ENCODE measurements at places on chromosomes 2 and 18. TPM values are rescaled to one million over a fixed set of nuclear protein-coding genes. Genes with fewer than 3 reads are reported as not detected.

DNA sequence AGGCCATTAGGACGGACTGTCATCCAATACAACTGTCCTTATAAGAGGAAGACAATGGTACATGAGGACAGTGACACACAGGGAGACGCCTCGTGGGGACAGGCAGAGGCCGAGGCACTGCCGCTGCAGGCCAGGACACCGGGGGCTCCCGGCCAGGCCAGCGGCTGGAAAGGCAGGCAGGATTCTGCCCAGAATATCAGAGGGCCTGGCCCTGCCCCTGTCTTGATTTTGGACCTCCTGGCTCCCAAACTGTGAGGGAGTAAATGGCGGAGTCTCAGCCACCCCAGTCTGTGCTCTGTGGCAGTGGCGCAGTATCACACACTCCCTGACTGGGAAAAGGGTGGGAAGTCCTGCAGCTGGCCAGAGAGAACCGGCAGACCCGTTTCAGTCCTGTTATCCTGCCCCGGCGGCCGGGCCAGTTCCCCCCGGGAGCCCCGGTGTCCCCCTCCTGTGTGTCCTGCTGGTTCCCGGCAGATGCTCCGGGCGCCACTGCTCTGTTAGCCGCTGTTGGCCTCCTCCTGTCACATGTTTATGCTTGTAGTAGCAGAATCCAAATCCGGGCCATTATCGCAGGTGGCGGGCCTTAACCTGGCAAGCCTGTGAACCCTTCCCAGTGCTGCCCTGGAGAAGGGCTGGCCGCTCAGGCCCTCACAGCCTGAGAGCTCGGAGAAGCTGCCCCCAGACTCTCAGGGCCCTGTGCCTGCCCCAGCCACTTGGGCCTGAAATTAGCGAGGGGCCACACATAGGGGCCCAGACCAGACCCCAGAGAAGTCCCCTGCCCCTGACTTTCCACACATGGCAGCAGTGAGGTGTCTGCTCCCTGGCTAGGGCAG, 31.4 kb upstream of the TAF1B start:
- H3K27ac ChIP-seq, result no peak overlapping the region
- no peak for DNase-seq
- H3K36me3 ChIP-seq, result no peaks in the 10 kb centered on the region
- H3K27me3 ChIP-seq, result no peaks in the 10 kb centered on the region
- no peak overlapping the region for H3K4me3 ChIP-seq

Gene HTR2B
- not detected for total RNA-seq

Gene DLGAP1
- 6.0 TPM for total RNA-seq

GRCh38 chr2:85490861-85491755, 47.9 kb upstream of the MAT2A start:
- no peaks in the 10 kb centered on the region for H3K4me1 ChIP-seq
- no peaks in the 10 kb centered on the region for H3K36me3 ChIP-seq
- DNase-seq, result no peak

Gene SLC5A7
- not detected for total RNA-seq

DNA sequence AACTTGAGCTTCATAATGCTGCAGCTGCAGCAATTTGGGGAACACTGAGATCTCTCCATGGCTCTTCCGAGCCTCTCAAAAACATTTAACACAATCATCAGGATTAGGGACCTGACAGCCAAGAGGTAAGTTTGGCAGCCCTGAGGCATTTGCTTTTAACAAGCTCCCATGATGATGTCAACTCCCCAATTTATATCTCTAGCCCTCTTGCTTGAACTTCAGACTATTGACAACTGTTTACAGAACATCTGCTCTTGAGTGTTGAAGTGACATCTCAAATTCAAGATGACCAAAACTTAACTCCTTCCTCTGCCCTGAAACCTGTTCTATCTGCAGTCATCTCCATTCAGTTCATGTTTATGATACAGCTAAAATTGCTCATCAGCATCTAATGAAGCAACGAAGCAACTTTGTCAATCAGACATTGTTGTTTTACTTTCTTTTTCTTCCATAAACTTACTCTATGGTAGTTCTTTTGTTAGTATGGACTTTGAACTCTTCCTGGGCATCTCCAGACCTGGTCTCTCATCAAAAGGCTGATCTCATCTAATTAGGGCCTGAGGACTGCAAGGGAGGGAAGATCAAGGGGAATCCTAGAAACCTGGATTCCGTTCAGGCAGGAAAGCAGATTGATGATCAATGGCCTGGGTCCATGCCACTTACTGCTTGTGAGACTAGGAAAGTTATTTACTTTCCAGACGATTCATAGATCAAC, 48.1 kb downstream of the SEMA4F start:
- H3K4me1 ChIP-seq, result no peaks in the 10 kb centered on the region
- H3K4me3 ChIP-seq, result no peak overlapping the region
- H3K27me3 ChIP-seq, result peaks cover 16% of the 10 kb centered on the region
- no peaks in the 10 kb centered on the region for H3K36me3 ChIP-seq
- no peak overlapping the region for H3K27ac ChIP-seq

Gene CLIP4
- total RNA-seq, result 27.7 TPM

GRCh38 chr2:156177654-156178053, 154.9 kb downstream of the NR4A2 start:
- H3K27me3 ChIP-seq, result no peaks in the 10 kb centered on the region
- H3K4me1 ChIP-seq, result no peaks in the 10 kb centered on the region

Gene MDH1B
- total RNA-seq, result 1.5 TPM

Gene GPR17
- total RNA-seq, result not detected

DNA sequence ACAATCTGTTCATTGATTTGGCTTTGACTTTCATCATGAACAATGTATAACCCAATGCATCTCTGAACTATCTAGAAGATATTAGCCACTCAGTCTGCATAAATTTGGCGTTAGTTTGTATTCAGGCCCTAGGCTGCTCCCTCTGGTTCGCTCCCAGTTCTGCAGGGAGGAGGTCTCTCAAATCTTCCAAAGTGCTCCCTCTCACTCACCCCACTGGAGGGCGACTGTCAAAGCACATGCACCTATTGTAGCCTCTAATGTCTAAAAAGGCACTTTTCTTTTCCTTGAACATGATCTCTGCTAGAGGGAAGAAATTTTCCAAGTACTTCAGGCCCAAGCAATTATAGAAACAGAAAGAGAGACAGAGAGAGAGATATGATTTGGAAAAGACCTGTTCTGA, 291.5 kb downstream of the TDRD15 start:
- no peaks in the 10 kb centered on the region for H3K36me3 ChIP-seq
- H3K27ac ChIP-seq, result no peak overlapping the region
- H3K27me3 ChIP-seq, result no peaks in the 10 kb centered on the region
- no peak overlapping the region for H3K4me3 ChIP-seq
- DNase-seq, result no peak
- H3K4me1 ChIP-seq, result no peaks in the 10 kb centered on the region

DNA sequence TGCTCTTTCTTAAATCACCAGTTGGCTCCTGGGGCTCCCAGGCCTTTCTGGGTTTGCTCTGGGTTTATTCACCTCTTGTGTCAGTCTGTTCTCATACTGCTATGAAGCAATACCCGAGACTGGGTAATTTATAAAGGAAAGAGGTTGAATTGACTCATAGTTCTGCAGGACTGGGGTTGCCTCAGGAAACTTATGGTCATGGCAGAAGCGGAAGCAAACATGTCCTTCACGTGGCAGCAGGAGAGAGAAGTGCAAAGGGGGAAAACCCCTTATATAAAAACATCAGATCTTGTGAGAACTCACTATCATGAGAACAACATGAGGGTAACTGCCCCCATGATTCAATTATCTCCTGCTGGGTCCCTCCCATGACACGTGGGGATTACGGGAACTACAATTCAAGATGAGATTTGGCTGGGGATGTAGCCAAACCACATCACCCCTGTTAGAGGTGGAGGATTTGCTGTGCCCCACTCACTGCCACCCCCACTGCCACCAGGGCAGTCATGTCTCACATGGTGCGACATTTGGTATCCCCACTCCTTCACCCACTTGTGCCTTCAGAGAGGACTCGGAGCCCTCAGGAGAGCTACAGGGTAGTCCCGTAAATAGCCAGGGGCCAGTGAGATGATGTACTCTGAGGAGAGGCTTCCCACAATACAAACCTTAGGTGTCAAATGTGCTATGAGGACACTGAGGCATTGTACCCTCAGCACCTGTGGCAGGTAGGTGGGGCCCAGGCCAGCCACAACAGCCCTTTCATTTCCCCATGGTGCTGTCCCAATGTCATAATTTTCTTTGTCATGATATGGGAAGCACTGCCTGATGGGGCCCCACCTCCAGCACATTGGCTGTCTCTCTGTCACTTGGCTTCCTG, 35.7 kb downstream of the CDC42EP3 start:
- DNase-seq, result no peak
- H3K36me3 ChIP-seq, result no peaks in the 10 kb centered on the region
- H3K4me3 ChIP-seq, result no peak overlapping the region
- no peaks in the 10 kb centered on the region for H3K27me3 ChIP-seq
- peaks cover 17% of the 10 kb centered on the region for H3K4me1 ChIP-seq

DNA sequence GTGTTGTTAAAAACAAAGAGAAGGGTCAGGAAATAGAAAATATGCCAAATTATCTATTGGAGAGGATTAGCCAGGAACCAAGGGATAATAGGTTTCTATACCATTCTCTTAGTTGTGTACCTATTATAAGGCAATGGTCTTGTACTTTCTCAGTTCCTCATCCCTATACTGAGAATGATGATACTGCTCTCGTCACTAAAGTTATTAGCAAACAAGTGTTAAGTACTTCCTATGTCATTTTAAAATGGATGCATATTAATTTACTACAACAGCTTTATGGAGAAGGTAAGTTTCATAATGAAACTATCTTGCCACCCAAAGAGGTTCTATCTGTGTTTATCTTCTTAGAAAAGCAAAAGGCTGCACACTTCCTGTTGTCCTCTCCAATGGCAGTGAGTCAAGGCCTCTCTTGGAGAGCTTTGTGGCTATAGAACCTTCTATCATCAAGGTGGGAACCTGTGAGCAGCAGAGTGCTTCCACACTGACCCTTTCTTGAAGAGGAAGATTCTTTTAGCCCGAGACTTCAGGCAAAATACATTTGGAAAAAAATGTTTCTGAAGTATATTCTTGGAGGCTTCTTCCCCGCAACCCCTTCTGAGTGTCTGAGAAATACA, 460.7 kb upstream of the FANCL start:
- H3K4me3 ChIP-seq, result no peak overlapping the region
- no peaks in the 10 kb centered on the region for H3K4me1 ChIP-seq
- H3K27me3 ChIP-seq, result peaks cover 8% of the 10 kb centered on the region
- H3K36me3 ChIP-seq, result no peaks in the 10 kb centered on the region

- DNase-seq, result no peak
- H3K4me1 ChIP-seq, result peaks cover 12% of the 10 kb centered on the region
- no peak overlapping the region for H3K4me3 ChIP-seq
- no peaks in the 10 kb centered on the region for H3K27me3 ChIP-seq
Measured at GRCh38 chr2:214104219-214104618, 306.6 kb upstream of the VWC2L start.

- peaks cover 37% of the 10 kb centered on the region for H3K4me1 ChIP-seq
- peaks cover 17% of the 10 kb centered on the region for H3K36me3 ChIP-seq
- no peaks in the 10 kb centered on the region for H3K27me3 ChIP-seq
Measured at GRCh38 chr18:13302457-13303225, 84.1 kb downstream of the LDLRAD4 start.

DNA sequence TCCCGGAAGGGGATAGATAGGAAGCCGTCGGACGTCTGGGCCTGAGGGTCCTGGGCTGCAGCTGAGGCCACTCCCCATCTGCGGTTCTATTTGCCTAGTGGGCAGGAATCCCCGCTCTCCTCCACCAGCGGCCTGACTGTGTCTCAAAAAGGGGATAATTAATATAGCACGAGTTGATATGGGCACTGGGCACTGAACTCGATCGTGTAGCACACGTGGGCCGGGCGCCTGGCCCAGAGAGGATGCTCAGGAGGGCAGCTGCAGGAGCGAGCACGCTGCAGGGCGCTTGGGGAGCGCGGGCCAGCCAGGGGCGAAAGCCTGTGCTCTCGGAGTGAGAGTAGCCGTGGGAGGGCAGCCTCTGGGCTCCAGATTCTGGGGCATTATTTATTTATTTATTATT, 8.8 kb upstream of the GBX2 start:
- no peaks in the 10 kb centered on the region for H3K27me3 ChIP-seq
- H3K36me3 ChIP-seq, result no peaks in the 10 kb centered on the region
- peaks cover 68% of the 10 kb centered on the region for H3K4me1 ChIP-seq
- DNase-seq, result no peak
- no peak overlapping the region for H3K27ac ChIP-seq

DNA sequence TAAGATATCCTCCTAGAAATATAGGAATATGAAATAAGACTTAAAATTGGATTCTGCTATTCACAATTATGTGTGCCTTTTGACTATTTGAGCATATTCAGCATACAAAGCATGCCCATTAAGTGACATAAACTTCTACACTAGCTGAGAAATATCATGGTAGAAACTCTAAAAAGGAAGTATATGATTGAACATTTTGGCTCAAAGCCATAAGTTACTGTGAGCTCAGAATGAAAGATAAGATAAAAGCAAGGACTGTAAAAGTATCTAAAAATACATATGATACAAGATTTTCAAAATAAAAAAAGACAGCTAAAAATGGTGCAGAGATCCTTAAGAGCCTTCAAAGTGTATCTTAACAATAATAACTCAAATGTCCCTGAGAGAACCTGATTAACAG, 340.5 kb upstream of the SLC39A10 start:
- H3K27me3 ChIP-seq, result peaks cover 11% of the 10 kb centered on the region
- no peak overlapping the region for H3K27ac ChIP-seq
- H3K36me3 ChIP-seq, result no peaks in the 10 kb centered on the region

DNA sequence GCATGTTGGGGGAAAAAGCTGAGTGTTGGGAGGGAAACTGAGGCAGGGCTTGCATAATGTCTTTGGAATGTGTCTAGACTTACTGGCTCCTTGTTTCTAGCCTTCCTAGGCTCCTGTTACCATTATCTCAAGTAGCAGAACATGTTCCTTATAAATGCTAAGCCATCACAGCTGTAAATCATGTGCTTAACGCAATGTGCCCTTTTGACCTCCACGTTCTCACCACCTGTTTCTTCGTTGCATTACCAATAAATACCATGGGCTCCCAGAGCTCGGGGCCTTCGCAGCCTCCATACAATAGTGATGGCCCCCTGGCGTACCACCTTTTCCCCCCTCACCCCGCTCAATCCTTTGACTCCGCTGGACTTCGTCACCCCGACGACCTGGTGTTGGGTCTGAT, 54.0 kb upstream of the CWC22 start:
- no peak overlapping the region for H3K4me3 ChIP-seq
- no peak for DNase-seq
- peaks cover 8% of the 10 kb centered on the region for H3K4me1 ChIP-seq
- H3K27ac ChIP-seq, result no peak overlapping the region
- H3K27me3 ChIP-seq, result peaks cover 4% of the 10 kb centered on the region
- H3K36me3 ChIP-seq, result no peaks in the 10 kb centered on the region

DNA sequence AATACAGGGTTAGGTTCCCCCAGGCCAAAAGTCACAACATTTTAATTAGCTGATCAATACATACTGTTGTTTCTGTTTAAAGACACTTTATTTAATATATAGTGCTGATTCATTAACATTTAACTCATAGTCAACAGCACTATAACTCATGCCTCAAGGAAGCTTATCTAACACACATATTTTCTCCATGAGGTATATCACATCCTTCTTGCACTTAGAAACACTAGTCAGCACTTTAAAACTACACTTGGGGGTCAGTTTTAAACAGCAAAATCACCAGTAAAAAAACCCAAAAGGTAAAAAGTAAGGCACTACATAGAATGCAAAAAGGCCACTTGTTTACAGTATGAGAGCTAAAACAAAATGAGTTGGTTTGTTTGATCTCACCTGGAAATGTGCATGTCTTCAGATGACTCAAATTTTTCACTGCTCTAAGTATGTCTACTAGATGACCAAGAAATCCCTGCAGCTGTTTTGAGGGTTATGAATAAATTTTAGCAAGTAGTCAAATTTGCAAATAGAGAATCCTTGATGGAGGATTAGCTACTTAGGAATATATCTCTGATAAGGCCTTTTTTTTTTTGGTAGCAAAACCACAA, 54.1 kb upstream of the EPB41L5 start:
- peaks cover 4% of the 10 kb centered on the region for H3K4me1 ChIP-seq
- no peak overlapping the region for H3K4me3 ChIP-seq
- no peak for DNase-seq
- peaks cover 15% of the 10 kb centered on the region for H3K36me3 ChIP-seq
- no peaks in the 10 kb centered on the region for H3K27me3 ChIP-seq

Gene COLEC12
- total RNA-seq, result 17.8 TPM

Gene COL4A3
- total RNA-seq, result 1.2 TPM

Gene ACKR3
- total RNA-seq, result 56.6 TPM

Data from chondrocyte (in vitro differentiated cells).